ENCODE measurements at places on chromosomes 1 and 21.

DNA sequence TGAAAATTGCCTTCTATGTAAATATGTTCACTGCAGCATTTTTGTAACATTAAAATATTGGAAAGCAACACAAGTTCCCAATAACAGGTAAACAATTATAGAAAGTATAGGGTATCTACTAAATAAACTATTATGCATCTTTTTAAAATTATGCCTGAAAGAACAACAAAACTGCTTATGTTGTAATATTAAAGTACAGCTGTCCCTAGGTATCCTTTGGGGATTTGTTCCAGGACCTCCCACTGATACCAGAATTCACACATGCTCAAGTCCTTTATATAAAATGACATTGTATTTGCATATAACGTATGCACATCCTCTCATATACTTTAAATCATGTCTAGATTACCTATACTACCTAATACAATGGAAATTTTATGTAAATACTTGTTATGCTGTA is 121.8 kb upstream of the TNFSF4 start:
- DNase-seq, result no peak

GRCh38 chr21:39976800-39977199 is 109.6 kb downstream of the PCP4 start:
- DNase-seq, result no peak

GRCh38 chr1:66282891-66283621 is 250.9 kb upstream of the SGIP1 start:
- peak; percentile 56 for DNase-seq

- DNase-seq, result no peak
Observed at GRCh38 chr1:76938304-76938703, 71.0 kb downstream of the ST6GALNAC5 start.

DNA sequence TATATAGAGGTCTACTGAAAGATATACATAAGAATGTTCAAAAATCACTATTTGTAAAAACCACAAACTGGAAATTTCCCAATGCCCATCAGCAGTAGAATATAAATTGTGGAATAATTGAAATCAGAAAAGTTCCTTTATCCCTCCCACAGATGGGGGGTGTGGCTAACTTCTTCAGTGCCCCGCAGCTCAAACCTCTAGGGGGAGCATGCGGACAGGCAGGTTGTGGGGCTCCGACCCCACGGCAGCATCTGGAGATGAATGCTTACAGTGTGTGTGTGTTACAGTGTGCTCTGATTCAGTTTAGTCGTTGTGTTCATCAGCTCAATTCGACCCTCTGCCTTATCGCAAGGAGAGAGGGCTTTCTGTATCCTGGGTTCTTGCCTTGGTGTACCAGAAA is 262.1 kb upstream of the LRRC7 start:
- DNase-seq, result no peak

DNA sequence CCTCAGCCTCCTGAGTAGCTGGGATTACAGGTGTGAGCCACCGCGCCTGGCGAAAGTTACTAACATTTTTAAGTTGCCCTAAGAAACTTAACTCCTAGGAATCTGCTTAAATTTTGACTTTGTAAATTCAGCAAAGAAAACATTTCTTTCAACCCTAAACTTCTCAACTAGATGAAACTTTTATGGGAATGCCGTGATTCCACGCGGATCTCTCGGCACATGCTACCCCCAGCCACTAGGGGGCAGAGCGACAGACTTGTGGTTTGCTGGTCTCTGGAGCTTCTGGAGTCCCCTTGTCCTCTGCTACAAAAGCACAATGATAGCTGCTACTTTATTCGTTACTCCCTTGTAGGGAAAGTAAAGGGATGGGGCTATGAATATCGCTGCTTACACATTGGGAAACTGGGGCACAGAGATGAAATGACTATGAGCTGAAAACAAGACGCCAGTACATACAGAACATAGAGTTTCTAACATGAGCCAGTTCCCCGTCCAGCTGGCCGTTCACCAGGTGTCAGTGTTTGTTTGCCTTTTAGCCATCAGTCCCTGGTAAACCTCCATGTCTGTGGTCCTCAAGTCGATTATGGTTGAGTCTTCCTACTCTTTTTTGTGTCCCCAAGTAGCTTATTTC is 114.7 kb downstream of the PBX1 start:
- no peak for DNase-seq

DNA sequence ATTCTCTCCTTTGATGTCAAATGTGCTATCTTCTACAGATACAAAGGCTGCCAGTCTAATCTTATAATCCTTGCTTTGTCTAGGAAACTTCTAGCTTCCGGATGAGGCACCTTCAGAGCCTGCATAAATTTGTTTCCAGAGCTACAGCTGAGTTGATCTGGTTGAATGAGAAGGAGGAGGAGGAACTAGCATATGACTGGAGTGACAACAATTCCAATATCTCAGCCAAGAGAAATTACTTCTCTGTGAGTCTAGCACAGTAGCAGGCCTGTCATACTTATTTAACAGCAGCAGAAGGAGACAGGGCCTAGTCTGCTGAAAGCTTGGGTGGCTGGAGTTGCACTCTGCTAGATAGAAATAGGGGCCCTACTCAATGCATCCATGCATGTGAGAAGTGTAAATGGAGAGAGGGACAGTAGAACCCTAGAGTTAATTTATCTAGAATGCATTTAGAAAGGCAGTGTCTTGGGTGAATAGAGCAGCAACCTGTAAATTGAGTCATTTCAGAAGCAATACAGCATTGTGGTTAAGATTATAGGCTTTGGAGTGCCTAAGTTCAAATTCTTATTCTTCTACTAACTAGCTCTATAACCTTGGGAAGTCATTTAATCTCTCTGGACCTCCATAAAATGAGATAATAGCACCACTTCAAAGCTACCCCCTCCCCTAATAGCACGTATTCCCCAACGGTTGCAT is 89.0 kb downstream of the MACF1 start:
- no peak for DNase-seq

GRCh38 chr1:31591425-31592093 is 15.2 kb downstream of the TINAGL1 start:
- peak; percentile 86 for DNase-seq

- peak; percentile 47 for DNase-seq
Observed at GRCh38 chr1:67674260-67675011, 10.6 kb upstream of the GADD45A start.

DNA sequence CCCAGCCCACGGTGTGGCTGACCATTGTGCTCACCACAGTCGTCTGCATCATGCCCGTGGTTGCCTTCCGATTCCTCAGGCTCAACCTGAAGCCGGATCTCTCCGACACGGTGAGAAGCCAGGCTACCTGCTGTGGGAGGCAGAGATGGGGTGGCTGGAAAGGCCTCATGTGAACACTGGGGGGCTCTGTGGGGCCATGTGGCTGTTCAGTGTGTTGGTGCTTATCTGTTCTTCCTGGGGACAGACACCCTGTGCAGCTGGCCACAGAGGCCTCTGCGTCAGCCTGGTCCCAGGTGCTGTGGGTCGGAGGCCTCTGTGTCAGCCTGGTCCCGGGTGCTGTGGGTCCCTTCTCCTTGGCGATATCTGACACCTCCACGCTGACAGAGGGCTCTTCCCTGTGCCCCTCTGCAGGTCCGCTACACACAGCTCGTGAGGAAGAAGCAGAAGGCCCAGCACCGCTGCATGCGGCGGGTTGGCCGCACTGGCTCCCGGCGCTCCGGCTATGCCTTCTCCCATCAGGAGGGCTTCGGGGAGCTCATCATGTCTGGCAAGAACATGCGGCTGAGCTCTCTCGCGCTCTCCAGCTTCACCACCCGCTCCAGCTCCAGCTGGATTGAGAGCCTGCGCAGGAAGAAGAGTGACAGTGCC is 23.2 kb downstream of the ATP8B2 start:
- no peak for DNase-seq

- DNase-seq, result peak; percentile 36
Observed at GRCh38 chr1:154609398-154610380, 1.7 kb upstream of the ADAR start.

GRCh38 chr1:110091791-110092190 is 20.5 kb upstream of the UBL4B start:
- peak; percentile 13 for DNase-seq

DNA sequence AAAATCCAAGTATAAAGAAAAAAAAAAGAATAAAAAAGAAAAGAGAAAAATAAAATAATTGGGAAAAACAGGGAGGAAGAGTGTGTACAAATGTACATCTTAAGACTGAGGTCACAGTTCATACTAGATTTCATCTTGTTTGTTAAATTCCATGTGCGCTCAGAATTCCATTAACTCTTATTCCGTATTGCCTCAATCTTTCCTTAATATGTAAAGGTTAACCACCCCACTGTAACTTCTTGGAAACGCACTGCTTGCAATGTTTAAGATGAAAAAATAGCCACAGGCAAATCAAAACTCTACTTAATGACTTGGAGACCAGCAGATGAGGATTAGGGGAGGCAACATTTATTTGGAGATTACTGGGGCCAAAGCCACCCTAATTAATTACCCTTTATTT is 23.9 kb upstream of the KCNE1 start:
- DNase-seq, result no peak

GRCh38 chr1:108502624-108503023 is 52.5 kb downstream of the NBPF6 start:
- peak; percentile 52 for DNase-seq

DNA sequence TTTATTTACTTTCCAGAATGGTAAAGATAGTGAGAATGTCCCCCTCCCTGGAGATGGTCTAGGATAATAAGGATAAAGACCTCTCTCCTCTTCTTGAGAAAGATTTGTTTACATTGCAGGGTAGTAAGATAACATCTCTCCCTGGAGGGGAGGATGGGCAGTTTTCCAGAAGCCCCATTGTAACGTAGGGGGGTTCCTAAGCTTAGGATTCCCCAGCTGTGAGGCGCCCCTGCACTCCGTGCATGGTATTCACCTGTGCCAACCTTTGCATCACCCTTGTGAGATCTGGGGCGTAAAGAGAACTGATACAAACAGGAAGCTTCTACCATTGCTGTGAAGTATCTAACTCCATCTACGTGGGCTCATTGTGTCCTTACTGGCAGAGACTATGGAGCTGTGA is 148.7 kb upstream of the DNAH14 start:
- no peak for DNase-seq

- DNase-seq, result no peak
Observed at GRCh38 chr1:165527251-165528007, 16.4 kb upstream of the LRRC52 start.

- DNase-seq, result peak; percentile 85
Observed at GRCh38 chr1:246632281-246633168, 66.3 kb downstream of the CNST start.

DNA sequence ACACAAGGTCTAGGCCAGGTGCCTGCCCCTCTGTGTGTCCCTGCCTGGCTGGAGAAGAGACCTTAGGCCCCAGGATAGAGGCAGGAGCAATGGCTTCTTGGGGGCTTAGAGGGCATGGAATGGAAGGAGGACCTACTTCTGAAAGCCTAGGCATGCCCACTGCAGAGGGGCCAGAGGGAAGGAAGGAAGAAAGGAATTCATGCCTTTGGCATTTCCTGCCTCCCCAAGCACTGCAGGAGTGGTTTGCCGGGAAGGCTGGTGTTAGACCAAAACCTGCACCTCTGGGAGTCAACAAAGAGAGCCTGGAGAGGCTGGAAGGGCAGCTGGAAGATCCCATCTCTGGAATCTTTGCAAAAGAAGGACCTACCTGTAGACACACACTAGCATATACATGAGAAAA is 50.7 kb upstream of the KCNE2 start:
- DNase-seq, result peak; percentile 42

GRCh38 chr1:15296585-15297321 is 49.7 kb downstream of the FHAD1 start:
- no peak for DNase-seq

Data from fibroblast of skin of scalp (primary cell).